ENCODE measurements at places on chromosomes 6 and 20. TPM values are rescaled to one million over a fixed set of nuclear protein-coding genes. Genes with fewer than 3 reads are reported as not detected.

Gene CHD6
- total RNA-seq, result 19.1 TPM

Gene MDFI
- total RNA-seq, result not detected

Gene CD93
- not detected for total RNA-seq

Gene PYGB
- total RNA-seq, result 91.8 TPM

Gene XPO5
- total RNA-seq, result 50.1 TPM

Gene DEFB129
- total RNA-seq, result not detected

Gene CLPSL2
- total RNA-seq, result not detected

Gene RHAG
- total RNA-seq, result not detected

Gene EMILIN3
- total RNA-seq, result not detected

Gene ULBP2
- total RNA-seq, result 17.3 TPM

Gene ZBTB46
- total RNA-seq, result 6.8 TPM

Gene C6orf52
- 16.5 TPM for total RNA-seq

Gene NR2E1
- total RNA-seq, result 0.05 TPM

Gene SSTR4
- total RNA-seq, result not detected

Gene TMEM170B
- total RNA-seq, result 4.0 TPM

Gene RBPJL
- total RNA-seq, result not detected
